Muscle of leg (tissue), 16 donors: ENCODE measurements at places on chromosomes 6 and 20. TPM values are rescaled to one million over a fixed set of nuclear protein-coding genes. Genes with fewer than 3 reads are reported as not detected.

DNA sequence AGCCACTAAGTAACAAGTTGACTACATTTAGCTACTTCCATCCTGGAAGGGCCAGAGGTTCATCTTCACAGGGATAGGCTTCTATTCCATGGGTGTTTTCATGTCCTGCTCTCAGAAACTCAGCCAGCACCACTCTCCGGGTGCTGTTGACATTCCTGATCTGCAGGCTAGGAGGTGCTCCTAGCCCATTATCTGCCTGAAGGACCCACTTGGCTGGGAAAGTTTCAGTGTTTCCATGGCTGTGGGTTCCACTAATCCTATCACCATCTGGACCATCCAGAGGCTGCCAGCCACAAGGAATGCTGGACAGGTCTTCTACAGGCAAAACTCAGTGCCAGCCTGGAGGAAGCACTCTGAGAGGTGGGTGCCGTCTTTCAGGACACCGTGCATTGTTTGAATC lies 45.2 kb downstream of the HLA-G start:
- peaks cover 6% of the 10 kb centered on the region for H3K27me3 ChIP-seq
- no peak overlapping the region for H3K4me3 ChIP-seq
- no peak for DNase-seq
- H3K36me3 ChIP-seq = no peaks in the 10 kb centered on the region

DNA sequence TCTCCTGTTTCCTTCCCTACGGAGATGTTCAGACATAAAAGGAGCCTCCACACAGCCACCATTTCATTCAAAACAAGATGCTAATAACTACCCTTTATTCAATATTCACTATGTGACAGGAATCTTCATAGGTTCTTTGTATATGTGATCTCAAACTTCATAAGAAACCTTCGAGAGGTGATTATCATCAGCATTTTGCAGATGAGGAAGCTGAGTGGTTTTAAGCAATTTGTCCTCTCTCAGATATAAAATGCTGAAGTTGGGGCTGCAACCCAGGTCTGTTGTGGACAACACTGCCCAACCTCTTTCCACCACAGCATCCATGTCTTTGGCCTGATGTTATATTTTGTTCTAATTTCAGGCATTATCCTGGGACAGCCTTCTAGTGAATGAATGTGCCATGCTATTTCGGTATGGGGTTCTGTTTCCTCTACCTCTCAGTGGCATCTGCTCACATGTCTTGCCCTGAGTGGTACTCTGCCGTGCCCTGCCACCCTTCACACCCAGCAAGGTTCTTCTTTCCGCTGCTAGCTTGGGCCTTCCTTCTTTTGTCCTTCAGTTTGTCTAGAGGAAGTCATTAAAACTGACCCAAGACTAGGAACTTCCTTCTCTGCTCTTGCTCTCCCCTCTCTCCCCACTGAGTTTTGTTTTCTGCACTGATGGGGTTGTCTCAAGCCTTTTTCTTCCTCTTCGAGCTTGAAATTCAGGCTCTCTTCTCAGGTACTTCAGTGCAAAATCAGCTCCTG lies 300.9 kb upstream of the PRDM1 start:
- H3K4me1 ChIP-seq = no peaks in the 10 kb centered on the region
- H3K4me3 ChIP-seq = no peak overlapping the region
- peak overlapping the region; percentile 35 for H3K27ac ChIP-seq
- peak; percentile 55 for DNase-seq
- no peaks in the 10 kb centered on the region for H3K36me3 ChIP-seq
- H3K27me3 ChIP-seq = no peaks in the 10 kb centered on the region

DNA sequence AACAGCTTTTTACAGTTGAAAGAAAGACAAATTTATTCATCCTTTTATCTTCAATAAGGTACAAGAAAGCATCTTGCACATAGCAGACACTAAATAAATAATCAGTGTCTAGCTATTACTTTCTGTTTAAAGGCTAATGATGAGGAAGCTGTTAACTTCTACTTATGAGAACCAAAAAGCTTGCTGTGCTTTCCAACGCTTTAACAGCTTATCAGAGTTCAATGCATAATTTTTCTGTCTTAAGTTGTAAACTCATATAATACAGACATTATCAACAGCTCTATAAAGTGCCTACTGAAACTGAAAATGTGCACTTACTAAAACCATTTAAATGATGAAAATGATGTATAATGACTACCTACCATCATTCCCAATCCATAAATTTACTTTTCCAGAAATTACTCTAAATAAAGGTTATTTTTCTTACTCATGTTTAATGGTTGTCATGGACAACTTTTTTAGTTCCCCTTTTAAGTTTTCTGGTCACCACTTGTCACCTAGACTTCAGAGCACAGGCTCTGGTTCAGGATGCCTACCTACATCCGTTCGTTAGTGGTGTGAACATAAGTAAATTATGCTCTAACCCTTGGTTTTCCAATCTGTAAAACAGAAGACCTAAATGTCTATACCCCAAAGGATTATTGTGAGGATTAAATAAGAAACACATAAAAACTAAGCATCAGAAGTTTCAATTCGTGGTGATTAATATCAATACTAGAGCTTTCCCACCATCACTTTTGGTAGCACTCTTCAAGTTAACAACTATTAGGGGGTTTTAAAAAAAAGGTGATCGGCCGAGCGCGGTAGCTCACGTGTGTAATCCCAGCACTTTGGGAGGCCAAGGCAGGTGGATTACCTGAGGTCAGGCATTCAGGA lies 8.0 kb downstream of the PNISR start:
- no peak for DNase-seq
- peaks cover 7% of the 10 kb centered on the region for H3K36me3 ChIP-seq
- H3K27ac ChIP-seq = no peak overlapping the region
- H3K4me1 ChIP-seq = no peaks in the 10 kb centered on the region
- H3K27me3 ChIP-seq = no peaks in the 10 kb centered on the region

GRCh38 chr6:48389146-48390043 lies 278.4 kb upstream of the PTCHD4 start:
- H3K36me3 ChIP-seq = no peaks in the 10 kb centered on the region
- H3K4me1 ChIP-seq = no peaks in the 10 kb centered on the region
- no peak for DNase-seq
- no peak overlapping the region for H3K4me3 ChIP-seq

DNA sequence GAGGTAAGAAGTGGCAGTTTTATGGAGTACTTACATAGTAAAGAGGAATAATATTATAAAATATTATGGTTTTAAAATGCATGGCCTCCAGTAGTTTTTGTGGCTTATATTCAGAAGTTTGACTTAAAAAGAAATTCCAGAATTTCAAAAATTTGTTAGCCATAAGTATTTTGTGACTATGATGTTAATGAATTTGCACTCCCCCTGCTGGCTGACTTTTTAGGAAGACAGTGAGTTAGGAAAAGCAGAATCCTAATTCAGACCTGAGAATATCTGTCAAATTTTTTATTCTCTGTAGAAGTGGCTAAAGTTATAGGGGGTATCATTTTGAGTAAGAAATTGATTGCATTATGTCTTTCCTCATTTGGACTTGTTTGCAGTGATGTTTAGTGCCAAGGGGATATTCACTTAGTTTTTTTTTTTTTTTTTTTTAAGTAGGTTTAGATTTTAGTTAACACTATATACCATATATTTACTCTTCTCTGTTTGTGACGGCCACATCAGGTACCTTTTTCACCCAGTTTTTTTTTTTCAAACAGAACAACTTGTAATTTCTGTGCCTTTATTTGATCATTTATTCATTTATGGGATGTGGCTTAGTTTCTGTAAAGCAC lies 40.8 kb downstream of the ZFAND3 start:
- no peaks in the 10 kb centered on the region for H3K27me3 ChIP-seq
- no peak overlapping the region for H3K4me3 ChIP-seq
- DNase-seq = peak; percentile 55
- H3K4me1 ChIP-seq = no peaks in the 10 kb centered on the region
- no peak overlapping the region for H3K27ac ChIP-seq

GRCh38 chr6:129345890-129346289 lies 364.1 kb downstream of the ARHGAP18 start:
- no peaks in the 10 kb centered on the region for H3K27me3 ChIP-seq
- no peak overlapping the region for H3K4me3 ChIP-seq
- DNase-seq = no peak
- H3K36me3 ChIP-seq = no peaks in the 10 kb centered on the region
- H3K4me1 ChIP-seq = no peaks in the 10 kb centered on the region

- no peaks in the 10 kb centered on the region for H3K36me3 ChIP-seq
- H3K4me3 ChIP-seq = no peak overlapping the region
- H3K27ac ChIP-seq = no peak overlapping the region
- H3K4me1 ChIP-seq = no peaks in the 10 kb centered on the region
These were observed 11.1 kb upstream of the SERINC1 start for GRCh38 chr6:122482750-122483080.

GRCh38 chr6:41147917-41148316 lies 6.2 kb downstream of the TREML1 start:
- no peaks in the 10 kb centered on the region for H3K36me3 ChIP-seq
- no peak overlapping the region for H3K4me3 ChIP-seq
- H3K27ac ChIP-seq = no peak overlapping the region
- no peaks in the 10 kb centered on the region for H3K4me1 ChIP-seq
- H3K27me3 ChIP-seq = no peaks in the 10 kb centered on the region

GRCh38 chr20:54172532-54172855 lies 1.3 kb downstream of the CYP24A1 start:
- no peak for DNase-seq
- no peak overlapping the region for H3K27ac ChIP-seq
- H3K27me3 ChIP-seq = peaks cover 53% of the 10 kb centered on the region
- H3K36me3 ChIP-seq = no peaks in the 10 kb centered on the region
- peak overlapping the region; percentile 33 for H3K4me3 ChIP-seq

GRCh38 chr6:134480593-134480992 lies 162.7 kb upstream of the SGK1 start:
- no peak overlapping the region for H3K4me3 ChIP-seq
- H3K4me1 ChIP-seq = peaks cover 10% of the 10 kb centered on the region
- DNase-seq = no peak
- no peaks in the 10 kb centered on the region for H3K27me3 ChIP-seq
- H3K36me3 ChIP-seq = no peaks in the 10 kb centered on the region
- H3K27ac ChIP-seq = no peak overlapping the region

DNA sequence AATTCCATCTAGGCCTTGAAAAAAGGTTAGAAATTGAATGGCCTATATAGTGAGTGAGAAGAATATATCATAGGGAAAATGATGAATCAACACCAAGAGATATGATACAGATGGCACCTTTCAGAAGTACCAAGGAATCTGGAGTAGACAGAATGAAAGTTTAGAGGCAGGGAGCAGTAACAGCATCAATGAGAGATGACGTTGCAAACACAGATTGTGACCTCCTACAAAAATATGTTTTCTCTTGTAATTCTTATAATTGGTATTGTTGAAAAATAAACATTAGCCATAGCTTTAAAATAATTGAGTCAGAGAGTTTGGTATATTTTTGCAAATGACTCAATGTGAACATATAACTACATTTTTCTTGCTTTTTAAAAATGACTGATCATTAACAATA lies 1223.1 kb upstream of the GJE1 start:
- H3K36me3 ChIP-seq = no peaks in the 10 kb centered on the region
- no peak overlapping the region for H3K27ac ChIP-seq
- no peak overlapping the region for H3K4me3 ChIP-seq
- no peak for DNase-seq

DNA sequence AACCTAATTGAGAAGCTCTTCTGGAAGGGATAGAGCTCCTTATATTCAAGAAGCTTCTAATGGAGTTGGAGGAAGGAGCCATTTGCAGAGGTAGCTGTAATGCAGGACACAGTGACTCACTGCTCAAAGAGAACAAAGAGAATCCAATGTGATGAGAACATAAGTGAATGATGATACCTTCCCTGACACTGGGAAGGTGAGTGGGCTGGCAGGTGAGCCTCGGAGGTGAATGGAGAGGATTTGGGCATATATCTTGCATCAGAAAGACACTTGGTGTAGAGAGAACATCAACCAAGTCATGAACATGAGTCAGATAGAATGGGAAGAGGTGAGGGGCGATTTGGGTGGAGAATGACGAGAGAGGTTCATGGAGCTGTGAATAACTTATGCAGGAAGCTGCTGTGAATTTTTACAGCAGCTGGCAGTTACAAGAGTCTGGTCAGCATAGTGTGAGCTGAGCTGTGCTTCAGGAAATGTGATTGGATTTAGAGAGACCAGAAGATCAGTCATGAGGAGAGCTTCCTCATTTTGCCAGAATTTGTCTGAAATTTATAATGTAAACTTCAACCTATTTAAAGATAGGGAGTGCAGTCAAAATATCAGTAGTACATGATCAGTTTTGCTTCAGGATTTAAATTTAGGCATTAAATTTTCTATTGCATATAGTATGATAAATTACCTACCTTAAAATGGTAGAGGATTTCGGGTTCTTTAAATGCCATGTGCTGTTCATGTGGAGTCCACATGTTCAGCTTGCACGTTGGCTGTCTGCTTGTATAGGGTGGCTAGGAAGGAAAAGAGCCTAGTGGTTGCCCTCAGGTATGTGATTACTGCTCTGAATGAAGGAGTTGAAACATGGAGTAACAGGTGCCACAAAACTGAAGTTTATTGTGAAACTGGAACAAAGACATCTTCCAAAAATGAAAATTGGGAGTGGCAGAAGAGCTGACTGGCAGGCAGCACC lies 59.2 kb upstream of the KIF25 start:
- H3K27ac ChIP-seq = no peak overlapping the region
- H3K4me3 ChIP-seq = no peak overlapping the region
- H3K4me1 ChIP-seq = no peaks in the 10 kb centered on the region
- peak; percentile 63 for DNase-seq
- H3K27me3 ChIP-seq = no peaks in the 10 kb centered on the region

DNA sequence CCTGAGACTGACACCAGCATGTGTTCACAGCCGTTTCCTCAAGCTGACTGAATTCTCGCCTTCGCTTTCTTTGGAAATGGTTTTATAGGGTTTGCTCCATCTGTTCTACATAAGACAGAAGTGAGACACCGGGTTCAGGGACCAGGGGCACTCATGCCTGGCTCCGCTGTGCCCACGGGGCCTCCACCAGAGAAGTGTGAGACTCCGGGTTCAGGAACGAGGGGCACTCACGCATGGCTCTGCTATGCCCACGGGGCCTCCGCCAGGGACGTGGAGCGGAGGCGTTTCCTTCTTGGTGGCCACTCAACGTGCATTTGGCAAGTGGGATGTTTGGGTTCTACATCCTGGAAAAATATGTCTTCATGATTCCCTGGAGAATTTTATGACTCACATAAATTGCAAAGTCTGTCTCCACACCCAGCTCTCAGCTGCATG lies 106.6 kb downstream of the RNASET2 start:
- no peaks in the 10 kb centered on the region for H3K27me3 ChIP-seq
- no peak for DNase-seq
- H3K27ac ChIP-seq = no peak overlapping the region
- H3K4me1 ChIP-seq = no peaks in the 10 kb centered on the region

GRCh38 chr6:110875548-110876169 lies 1.1 kb downstream of the AMD1 start:
- H3K36me3 ChIP-seq = no peaks in the 10 kb centered on the region
- peak overlapping the region; percentile 82 for H3K4me3 ChIP-seq

GRCh38 chr6:160120087-160120486 lies 1.5 kb upstream of the SLC22A1 start:
- peaks cover 24% of the 10 kb centered on the region for H3K36me3 ChIP-seq
- H3K27me3 ChIP-seq = no peaks in the 10 kb centered on the region
- no peak for DNase-seq
- H3K27ac ChIP-seq = no peak overlapping the region
- no peak overlapping the region for H3K4me3 ChIP-seq

GRCh38 chr6:53244399-53244931 lies 95.8 kb upstream of the GCM1 start:
- H3K4me1 ChIP-seq = no peaks in the 10 kb centered on the region
- H3K27me3 ChIP-seq = no peaks in the 10 kb centered on the region

The PLEKHG1 gene
- 13.4 TPM for total RNA-seq

The SLC13A3 gene
- total RNA-seq = 2.7 TPM

The PPT2 gene
- 15.3 TPM for total RNA-seq
